ENCODE measurements at places on chromosomes 13 and 19.
A peak's percentile ranks its signal among the peaks of the same experiment; 100 is the strongest.

- DNase-seq: no peak
These were observed 1721.4 kb downstream of the PCDH9 start for GRCh38 chr13:65508745-65509144.

DNA sequence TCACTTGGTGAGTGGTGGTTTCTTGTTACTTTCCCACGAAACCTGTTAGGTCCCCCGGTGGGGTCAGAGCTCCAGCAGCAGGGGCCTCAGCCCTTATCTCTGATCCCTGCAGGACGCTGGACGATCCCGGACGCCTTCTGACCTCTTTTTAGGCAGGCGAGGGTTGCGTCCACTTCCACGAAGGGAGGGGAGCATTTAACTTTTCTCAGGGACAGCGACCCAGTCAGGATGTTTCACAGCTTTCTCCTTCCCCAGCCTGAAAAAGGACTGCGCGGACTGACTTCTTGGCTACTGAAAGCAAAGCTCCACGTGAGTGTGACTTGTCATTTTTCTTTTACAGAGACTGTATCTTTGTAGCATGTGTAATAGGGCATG lies 692 bp downstream of the ZNF234 start:
- no peak for DNase-seq

DNA sequence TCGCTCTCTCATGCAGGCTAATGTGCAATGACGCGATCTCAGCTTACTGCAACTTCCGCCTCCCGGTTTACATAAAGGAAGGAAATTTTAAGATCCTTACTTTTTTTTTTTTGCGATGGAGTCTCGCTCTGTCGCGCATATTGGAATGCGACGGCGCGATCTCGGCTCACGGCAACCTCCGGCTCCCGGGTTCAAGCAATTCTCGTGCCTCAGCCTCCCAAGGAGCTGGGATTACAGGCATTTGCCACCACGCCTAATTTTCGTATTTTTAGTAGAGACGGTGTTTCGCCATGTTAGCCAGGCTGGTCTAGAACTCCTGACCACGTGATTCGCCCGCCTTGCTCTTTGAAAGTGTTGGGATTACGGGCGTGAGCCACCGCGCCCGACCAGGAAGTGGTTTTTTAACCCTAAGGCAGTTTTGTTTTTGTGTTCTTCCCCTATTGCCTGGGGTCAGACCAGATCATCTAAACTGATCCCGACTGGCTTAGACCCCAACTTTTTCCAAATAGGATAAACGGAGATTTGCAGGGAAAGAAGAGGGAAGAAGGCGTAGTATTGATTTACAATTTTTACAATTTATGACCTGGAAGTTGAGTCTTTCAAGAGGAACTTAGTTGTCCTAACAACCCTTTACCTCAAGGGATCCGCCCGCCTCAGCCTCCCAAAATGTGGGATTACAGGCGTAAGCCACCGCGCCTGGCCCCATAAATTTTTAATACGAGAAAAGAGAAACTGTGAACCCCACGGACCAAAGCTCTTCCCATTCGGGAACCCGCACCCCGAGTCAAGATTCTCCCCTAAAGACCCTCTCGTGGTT lies 142.0 kb downstream of the ZNF737 start:
- DNase-seq: no peak

- DNase-seq: peak; percentile 79
These were observed at the start of gene ZNF582 for GRCh38 chr19:56393119-56394012. ZNF582 (minus strand) TSS chr19:56393534; CDS start chr19:56391752, 1,782 bp downstream.

GRCh38 chr19:19570571-19570970 lies 32.5 kb downstream of the CILP2 start:
- DNase-seq: no peak

GRCh38 chr13:66887088-66887487 lies 343.0 kb downstream of the PCDH9 start:
- DNase-seq: no peak

DNA sequence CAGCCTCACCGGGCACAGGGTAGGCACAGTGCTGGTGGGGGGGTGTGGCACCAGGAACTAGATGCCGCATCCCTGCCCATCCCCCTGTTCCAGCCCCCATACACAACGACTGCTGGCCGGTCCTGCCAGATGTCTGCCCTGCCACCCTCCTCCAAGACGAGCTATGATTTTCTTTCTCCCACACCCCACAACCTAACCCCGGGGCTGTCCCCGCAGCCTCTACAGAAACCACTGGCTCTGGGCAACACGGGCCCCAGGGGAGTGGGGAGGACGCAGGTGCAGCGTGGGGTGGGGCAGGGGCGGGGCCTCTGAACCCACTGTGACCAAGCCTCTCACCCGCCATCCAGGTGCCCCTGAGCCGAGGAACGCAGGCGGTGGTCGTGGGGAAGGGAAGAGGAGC lies 15.5 kb downstream of the PGLS start:
- no peak for DNase-seq

DNA sequence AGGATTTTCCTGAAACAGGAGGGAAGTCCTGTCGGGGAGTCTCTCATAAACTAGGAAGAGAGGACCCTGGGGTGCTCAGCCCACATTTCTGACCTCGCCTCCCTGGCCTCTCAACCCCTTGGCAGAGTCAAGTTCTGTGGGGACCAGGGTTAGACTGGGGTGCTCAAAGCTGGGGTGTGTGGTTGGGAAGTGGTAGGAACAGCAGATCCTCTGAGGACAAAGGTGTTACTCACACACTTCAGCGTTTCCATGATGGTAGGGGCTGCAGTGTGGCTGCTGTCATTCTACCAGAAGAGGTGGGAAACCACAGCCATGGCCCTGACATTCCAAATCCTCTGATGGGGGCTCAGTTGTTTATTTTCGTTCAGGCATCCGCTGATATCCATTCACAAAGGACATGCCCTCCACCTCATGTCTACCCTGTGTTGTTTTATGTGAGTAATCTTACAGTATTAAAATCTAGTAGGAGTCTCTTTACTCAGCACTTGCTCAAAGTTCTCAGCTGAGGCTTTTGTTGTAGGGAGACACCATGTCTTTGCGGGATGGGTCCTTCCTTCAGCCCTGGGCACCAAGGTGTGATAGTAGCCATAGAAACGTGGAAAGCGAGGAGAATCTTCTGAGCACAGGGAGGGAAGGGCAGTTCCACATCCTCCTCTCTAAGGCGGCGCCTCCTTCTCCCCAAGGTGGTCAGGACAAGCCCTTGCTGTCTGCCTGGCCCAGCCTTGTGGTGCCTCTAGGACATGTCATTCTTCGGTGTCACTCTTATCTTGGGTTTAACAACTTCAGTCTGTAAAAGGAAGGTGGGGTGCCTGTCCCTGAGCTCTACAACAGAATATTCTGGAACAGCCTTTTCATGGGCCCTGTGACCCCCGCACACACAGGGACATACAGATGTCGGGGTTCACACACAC lies 1.5 kb downstream of the KIR2DL3 start:
- no peak for DNase-seq

GRCh38 chr13:50152655-50153309 lies 137.5 kb downstream of the KCNRG start:
- no peak for DNase-seq

GRCh38 chr19:35348911-35349611 lies 1.4 kb downstream of the FFAR1 start:
- DNase-seq: no peak

GRCh38 chr13:21075379-21076249 lies 14.2 kb upstream of the LATS2 start:
- DNase-seq: no peak

- no peak for DNase-seq
These were observed 74.2 kb downstream of the IRS2 start for GRCh38 chr13:109712124-109712722.

- no peak for DNase-seq
These were observed 30.2 kb downstream of the RXFP2 start for GRCh38 chr13:31769575-31769974.

DNA sequence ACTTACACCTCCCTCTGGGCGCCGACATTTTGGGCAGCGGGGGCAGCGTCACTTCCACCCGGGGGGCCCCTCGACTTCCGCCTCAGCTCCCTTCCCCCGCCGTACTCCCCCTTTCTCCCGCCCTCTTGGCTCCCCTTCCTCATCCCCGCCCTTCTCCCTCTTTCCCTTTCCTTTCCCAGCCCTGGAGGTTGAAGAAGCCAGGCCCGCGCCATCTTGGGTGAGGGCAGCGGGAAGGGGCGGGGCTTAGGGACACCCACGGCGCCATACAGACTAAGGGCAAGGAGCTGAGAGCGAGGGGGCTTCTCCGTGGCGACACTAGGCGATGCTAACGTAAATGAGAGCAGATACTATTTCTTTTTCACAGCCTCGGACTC lies at the start of gene FIZ1:
Gene FIZ1, minus strand, starts transcription at position 50 of the 374 bp plus-strand sequence. CDS start 1,652 bp downstream, outside the sequence.
- DNase-seq: peak; percentile 91

DNA sequence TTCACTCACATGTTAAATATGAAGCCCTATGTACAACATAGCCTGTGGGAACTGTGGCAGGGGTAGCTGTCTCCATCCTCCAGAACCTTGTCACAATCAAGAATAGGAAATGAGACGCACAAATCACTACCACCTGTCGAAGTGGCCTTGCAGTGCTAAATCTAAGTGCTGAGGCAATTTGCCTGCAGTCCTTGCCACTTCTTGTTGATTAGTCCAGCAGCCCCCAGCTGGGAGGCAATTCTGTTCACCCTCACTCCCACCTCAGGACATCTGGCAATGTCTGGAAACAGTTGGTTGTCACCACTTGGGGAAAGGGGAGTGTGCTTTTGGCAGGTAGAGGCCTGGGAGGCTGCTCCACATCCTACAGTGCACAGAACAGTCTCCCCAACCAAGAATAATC lies 10.7 kb downstream of the RFX2 start:
- no peak for DNase-seq

DNA sequence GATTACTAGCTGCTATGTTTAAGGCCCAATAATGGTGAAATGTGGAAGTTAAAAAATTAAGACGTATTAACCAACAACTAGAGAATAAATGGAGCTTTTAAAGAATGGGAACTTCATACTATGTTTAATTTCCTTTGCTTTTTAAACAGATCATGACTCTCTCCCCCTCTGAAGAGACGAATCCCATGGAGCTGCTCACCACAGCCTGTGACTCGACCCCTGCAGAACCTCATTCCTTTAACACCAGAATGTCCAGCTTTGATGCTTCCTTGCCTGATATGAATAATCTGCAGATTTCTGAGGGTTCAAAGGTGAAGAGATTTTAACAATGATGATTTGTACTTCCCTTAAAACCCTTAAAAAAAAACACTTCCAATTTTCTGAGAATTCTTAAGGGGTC lies 53.0 kb downstream of the ZAR1L start:
- no peak for DNase-seq

GRCh38 chr19:39103151-39103550 lies 19.0 kb downstream of the ACP7 start:
- DNase-seq: no peak

DNA sequence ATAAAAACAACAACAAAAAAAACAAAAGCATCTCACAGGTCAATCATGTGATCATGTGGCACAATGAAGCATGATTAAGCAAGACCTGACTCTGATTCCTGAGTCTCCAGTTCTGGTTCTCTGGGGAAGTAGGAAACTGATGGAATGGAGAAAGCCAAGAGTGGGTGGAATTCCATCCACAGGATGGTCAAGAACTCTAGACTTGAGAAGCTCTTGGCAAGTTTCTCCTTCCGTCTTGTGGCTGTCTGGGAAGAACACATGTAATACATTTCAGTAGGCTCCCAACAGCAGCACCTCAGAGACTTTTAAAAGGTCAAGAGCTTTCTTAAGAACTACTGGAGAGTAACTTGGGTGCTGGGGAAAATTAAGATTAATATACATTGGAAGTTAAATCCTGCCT lies 78.6 kb upstream of the TSHZ3 start:
- DNase-seq: no peak

- DNase-seq: no peak
These were observed 26.7 kb downstream of the WDR62 start for GRCh38 chr19:36081385-36081784.

GRCh38 chr19:57830071-57830602 lies at the start of gene ZNF587B:
ZNF587B (plus strand) TSS chr19:57830299; CDS start chr19:57830529, 230 bp downstream.
- DNase-seq: no peak

DNA sequence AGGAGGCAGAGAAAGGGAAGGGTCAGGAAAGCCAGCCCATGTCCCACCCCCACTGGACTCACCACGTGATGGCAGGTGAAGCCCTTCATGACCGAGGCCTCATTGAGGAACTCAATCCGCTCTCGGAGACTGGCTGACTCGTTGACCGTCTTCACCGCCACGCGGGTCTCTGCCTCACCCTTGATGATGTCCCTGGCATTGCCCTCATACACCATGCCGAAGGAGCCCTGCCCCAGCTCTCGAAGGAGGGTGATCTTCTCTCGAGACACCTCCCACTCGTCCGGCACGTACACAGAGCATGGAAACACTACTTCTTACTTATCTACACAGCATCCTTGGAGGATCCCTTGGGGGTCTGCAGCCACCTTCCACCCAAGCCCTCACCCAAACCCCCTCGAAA lies 55.7 kb downstream of the ZNF557 start:
- no peak for DNase-seq

GRCh38 chr19:18449552-18449951 lies 11.6 kb upstream of the ISYNA1 start:
- no peak for DNase-seq

DNA sequence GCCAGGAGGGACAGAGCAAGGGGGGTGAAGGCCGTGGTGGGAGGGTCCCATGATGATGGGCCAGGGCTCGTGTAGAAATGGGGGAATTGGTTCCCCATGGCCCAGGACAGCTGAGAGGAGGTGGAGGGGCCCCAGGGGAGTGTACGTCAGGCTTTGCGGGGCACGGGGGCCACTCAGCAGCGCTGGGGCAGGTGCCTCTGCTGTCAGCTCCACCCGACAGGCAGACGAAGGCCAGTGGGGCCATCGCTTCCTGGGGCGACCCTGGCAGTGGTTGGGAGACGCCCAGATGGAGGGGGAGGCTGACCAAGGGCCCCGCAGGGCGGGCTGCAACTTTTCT lies 1.9 kb upstream of the TEKTIP1 start:
- no peak for DNase-seq

DNA sequence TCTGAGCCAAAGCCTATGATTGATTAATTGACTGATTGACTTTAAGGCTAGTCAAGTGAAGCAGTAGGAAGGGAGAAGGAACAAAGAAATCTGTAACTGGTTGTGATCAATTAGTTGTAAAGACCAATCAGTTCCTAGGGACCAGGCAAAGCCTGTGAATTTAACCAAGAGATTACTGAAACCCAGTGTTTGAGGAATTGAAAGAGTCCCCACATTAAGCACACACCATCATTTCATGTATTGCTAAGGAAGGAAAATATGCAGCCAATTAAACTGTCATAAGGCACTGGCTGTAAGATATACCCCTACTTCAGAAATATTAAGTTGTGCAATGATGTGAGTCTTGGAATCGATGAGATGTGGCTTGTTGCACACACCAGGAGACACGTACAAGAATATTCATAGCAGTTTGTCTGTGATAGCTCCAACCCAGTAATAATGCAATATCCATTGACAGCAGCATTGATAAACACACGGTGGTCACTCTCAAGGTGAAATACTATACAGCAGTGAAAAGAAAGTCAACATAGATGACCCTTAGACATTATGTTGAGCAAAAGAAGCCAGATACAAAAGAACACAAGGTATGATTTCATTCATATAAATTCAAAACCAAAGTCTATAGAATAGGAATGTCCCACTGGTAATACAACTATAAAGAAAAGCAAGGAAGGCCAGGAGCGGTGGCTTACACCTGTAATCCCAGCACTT lies 9.0 kb downstream of the C19orf47 start:
- no peak for DNase-seq
